ENCODE measurements at places on chromosomes 6 and 20.

GRCh38 chr6:135675862-135676261 lies 175.6 kb upstream of the PDE7B start:
- DNase-seq, result no peak

GRCh38 chr6:89895276-89895874 lies 1.1 kb downstream of the GJA10 start:
- DNase-seq, result no peak

DNA sequence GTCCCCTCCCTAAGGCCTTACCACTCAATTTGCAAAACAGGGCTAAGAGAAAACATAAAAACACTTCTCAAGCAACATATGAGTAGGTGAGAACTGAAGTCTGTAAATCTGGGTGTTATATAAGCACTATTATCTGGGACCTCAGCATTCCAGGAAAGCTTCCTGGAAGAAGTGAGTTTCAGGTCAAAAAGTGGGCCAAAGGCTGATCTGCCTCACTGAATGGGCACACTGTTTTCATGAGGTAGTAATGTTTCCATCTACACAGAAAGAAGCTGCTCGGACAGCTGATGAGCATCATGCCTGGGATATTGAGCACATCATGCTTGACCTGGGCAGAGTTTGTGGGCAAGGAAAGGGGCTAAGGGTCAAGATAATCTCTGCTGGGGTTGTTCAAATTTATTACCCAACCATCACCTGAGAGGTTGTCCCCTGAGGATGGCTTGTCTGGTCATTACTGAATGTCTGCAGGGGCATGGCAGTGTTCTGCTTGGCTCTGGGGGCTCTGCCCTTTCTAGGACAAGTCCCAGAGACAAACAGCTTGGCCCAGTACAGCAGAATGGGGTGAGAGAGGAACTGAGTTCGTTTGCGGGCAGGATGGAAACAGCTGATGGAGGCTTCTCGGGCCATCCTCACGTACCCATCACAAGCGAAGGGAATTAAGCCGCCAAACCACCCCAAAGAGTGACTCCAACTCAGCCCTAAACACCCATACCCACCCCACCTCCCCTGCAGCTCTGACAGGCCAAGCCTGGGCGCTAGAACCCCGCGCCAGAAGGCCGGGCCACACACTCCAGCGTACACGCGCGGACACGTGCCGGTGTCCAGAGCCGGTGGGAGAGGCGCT lies 1.2 kb upstream of the SYNJ2 start:
- no peak for DNase-seq

- no peak for DNase-seq
Measured at GRCh38 chr20:16063881-16064280, 509.4 kb downstream of the KIF16B start.

GRCh38 chr6:121857551-121857950 lies 422.1 kb downstream of the GJA1 start:
- DNase-seq, result no peak

Data from cerebellar nuclear complex (tissue), 1 donor.